ENCODE measurements at places on chromosomes 3 and 15.

DNA sequence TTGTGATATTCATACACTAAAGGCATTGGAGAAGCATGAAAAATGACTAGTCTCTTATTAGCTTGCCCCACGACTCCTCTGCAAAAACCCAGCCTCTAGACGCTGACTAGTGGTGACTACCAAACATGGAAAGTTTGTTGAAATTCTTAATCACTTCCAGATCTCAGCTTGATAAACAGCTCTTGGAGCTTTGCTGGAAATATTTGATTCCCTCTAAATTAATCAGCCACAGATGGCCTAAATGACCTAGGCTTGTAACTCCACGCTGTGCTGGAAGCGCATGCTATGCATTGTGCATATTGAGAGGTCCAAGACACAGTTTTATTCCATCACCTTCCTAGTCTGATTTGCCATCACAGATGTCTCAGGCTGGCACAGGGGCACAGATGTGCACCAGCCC lies 244.7 kb upstream of the ST8SIA2 start:
- DNase-seq = no peak

DNA sequence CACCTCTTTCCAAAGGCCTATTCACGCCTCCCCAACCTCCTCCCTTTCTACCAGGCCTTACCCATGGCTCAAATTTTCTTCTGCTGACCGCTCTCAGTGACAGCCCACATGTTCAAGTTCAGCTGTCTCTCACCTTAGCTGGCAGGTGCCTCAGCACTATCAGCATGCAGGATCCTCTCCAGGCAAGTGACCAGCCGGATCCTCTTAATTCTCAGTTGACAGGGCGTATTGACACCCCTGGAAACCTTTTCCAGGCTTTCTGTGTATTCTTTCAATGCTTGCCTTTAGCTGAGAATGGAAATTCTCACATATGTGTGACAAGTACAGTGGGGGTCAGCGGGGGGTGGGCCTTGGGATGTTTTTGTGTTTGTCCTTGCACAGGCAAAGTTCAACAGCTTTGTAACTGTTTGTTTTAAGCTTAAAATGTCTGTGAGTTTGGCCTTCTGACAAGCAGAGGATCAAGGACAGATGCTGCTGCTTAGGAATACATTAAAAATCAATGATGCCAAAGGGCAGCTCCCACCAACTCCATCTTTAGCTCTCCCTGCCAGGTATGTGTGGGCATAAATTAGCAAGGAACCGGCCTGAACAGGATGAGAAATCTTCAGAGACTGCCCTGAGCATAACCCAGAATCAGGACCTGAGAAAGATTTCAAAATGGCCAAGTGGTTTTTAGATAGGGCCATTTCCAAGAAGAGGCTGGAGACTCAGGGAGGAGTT lies 17.4 kb upstream of the BDH1 start:
- DNase-seq = no peak

DNA sequence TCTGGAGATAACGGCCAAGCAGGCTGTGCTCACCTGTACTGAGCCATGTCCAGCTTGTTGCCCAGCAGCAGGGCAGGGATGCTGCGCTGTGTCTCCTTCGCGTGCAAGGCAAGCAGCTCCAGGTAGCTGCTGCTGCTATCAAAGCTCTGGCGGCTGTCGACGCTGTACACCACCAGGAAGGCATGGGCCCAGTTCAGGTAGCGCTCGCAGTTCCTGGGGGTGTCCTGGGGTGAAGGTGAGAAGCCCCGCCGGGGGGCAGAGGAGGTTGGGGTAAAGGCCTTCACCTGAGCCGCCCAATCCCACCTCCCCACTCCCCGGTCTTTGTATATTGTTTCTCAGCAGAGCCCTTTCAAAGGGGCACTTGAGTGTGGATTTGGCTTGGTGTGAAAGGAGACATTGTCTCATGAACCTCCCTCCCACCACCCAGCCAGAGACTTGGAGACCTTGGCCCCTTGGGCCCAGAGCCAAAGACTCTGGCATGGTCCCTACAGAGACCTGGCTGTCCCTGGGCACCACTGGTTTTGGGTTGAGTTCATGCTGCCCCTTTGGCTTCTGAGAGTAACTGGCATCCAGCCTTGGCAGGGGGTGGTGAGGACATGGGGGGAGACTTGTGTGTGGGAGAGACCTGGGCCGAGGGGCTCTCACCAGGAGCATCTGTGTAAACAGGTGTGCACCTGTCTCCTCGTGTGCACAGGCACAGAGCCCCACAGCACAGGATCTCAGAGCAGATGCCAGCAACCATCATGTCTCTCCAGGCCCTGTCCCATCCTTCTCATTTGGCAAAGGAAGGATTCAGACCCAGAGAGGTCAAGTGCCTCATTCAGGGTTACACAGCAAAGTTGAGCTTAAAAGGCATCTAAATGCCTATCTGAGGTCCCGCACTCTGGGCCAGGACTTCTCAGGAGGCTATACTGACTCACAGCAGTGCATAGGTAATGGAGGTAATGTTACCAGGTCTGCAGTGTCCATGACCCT lies 9.1 kb downstream of the RASL12 start:
- DNase-seq = no peak

- no peak for DNase-seq
These were observed 96.1 kb downstream of the HMG20A start for GRCh38 chr15:77516786-77517185.

GRCh38 chr15:69377216-69377970 lies 36.8 kb upstream of the KIF23 start:
- no peak for DNase-seq

GRCh38 chr15:75732177-75732808 lies 19.6 kb upstream of the CSPG4 start:
- DNase-seq = no peak

GRCh38 chr3:158809642-158810041 lies 7.8 kb downstream of the MFSD1 start:
- no peak for DNase-seq

GRCh38 chr3:27423463-27423862 lies 54.3 kb upstream of the NEK10 start:
- no peak for DNase-seq

- no peak for DNase-seq
These were observed 11.3 kb downstream of the DNAAF4 start for GRCh38 chr15:55496716-55497115.

DNA sequence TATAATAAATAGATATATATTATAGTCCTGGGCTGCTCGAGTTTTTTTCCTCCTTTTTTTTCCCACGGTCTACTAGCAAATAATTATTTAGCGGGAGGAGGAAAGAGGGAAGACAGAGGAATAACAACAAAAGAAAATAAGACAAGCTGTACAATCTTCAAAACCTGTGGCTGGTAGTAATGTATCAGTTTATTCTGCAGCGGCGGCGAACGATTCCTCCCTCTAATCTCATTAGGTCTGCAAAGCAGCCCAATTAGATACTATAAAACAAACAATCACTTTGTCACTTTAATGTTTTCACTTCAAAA lies 390 bp upstream of the TLE3 start:
- DNase-seq = no peak

DNA sequence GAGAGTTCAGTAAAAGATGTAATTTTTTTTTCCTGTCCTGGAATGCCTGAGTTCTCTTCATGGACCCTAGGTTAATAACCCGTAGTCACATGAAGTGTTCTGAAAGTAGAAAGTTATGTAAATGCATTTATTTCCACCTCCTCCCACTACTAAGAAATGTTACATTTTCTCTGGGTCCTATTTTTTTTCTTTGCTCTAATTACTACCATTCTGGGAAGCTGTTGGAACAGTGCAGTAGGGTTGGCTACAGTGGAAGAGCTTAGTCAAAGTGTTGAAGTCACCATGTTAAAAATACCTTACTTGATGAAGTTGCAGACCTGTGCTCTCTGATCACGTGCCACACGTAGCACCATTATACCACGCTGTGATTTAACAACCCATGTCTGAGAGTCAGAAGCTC lies 153.8 kb upstream of the TSC22D2 start:
- no peak for DNase-seq

GRCh38 chr3:45057557-45057956 lies 31.5 kb downstream of the CLEC3B start:
- no peak for DNase-seq

DNA sequence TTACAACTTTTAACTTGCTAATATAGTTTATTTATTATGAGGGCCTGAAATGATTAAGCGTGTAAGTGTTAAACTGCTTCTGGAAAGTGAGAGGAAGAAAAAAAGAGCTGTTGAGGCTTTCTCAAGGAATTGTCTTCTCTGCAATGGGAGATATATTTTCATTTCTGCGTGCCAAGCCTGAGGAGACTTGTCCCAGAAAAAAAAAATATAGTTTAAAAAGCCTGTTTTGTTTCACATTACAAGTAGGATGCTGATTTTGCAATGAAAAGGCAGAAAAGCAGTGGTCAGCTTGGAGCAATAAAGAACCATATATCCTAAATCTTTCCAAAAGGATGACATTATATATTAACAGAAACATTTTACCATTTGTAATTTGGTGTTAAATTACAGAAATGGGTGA lies 115.5 kb downstream of the GMNC start:
- no peak for DNase-seq

DNA sequence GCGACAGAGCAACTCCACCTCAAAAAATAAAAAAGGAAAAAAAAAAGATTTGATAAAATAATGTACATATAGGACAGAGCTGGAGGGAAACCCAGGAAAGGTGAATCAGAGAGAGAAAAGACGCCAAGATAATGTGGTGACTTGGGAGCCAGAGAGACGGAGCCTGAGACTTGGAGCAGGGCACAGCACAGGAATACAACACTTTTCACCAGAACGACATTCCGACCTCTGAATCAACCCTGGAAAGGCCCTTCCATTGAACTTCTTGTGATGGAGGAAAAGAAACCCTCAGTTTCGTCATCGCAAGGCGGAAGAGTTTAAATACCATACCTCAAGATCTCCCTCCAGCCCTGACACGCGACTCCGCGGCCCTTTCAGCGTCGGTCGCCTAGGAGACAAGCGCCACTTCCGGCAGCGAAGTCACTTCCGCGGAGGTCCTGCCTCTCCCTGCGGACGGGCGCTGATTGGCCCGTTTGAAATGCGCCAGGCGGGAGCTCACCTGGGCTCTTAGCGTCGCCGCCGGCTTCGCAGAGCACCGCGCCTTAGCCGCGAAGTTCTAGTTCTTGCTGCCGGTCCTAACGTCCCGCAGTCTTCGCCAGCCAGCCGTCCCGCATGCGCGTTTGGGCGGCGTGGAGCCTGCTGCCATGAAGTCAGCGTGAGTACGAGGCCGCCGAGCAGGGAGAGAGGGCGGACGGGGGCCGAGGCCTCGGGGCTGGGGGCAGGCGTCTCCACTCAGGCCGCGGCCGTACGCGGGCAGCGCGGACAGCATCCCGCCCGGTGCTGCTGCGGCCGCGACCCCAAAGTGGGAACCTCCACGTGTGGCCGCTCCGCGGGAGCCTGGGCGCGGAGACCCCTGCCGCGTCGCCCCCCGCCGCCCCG lies at the start of gene KIF23:
KIF23 (plus strand) TSS at position 528 of the 879 bp plus-strand sequence; CDS start at position 645, 117 bp downstream.
- DNase-seq = peak; percentile 83

DNA sequence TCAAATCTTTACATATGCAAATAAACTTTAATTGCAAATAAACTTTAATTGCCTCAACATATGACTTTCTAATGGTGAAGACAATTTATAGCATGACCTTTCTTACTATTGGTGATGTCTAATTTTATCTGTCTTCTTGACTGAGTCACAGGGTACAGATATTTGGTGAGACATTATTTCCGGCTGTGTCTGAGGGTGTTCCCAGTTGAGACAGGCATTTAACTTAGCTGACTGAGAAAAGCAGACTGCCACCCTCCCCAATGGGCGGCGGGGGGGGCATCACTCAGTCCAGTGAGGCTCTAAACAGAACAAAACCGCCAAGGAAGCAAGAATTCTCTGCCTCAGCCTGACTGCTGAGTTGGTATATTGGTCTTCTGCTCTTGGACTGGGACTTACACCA lies 160.0 kb downstream of the TBL1XR1 start:
- DNase-seq = no peak

GRCh38 chr3:105505170-105505569 lies 138.5 kb downstream of the ALCAM start:
- no peak for DNase-seq

GRCh38 chr15:75153565-75154276 lies 48.0 kb upstream of the C15orf39 start:
- no peak for DNase-seq

DNA sequence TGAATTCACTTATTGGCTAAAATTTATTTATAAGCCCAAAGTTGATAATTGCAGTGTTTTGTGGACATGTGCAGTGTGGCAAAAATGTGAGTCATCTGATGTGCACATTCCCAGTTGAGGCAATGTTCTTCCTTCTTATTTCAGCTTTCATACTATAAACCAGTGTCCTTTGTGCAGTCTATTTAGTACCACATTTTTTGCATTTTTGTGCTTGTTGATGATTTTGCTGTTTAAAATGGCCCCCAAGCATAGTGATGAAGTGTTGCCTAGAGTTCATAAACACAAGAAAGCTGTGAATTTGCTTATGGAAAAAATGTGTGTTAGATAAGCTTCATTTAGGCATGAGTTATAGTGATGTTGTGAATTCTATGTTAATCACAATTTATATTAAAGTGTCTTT lies 19.4 kb upstream of the IL20RB start:
- no peak for DNase-seq

- DNase-seq = no peak
These were observed 354.6 kb upstream of the ROPN1 start for GRCh38 chr3:124346487-124346886.

DNA sequence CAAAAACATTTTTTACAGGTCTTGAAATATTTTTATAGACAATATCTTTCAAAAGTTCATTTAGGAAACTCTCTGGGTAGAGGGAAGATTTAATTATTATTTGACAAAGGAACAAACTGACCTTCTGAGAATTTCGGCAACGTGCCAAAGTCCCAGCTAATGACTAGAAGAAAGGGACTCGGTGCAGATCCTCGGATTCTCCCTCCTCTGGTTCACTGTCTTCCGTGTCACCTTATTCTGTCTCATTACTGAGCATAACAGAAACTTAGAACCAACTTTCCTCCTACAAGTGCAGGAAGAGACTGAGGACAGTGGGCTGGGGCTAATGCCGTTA lies 339.1 kb downstream of the MECOM start:
- no peak for DNase-seq

- DNase-seq = no peak
These were observed 234.7 kb upstream of the ZPLD1 start for GRCh38 chr3:102200126-102200525.

DNA sequence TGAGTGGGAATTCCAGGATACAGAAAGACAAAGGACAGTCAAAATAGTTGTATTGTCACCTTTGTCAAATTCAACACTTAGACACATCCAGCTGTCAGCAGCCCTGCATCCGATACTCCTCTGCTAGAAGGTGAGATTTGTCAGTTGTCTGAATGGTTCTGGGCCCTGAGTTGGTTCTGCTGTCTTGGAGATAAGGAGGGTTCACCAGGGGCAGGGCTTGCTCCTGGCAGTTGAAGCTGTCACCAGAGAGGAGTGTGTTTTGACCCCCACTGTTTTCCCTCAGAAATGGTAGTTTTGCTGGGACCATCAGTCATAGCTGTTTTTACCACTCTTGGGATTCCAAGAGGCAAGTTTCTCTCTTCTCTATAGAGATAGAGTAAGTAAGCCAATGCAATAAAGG lies 3.2 kb upstream of the KY start:
- DNase-seq = no peak

DNA sequence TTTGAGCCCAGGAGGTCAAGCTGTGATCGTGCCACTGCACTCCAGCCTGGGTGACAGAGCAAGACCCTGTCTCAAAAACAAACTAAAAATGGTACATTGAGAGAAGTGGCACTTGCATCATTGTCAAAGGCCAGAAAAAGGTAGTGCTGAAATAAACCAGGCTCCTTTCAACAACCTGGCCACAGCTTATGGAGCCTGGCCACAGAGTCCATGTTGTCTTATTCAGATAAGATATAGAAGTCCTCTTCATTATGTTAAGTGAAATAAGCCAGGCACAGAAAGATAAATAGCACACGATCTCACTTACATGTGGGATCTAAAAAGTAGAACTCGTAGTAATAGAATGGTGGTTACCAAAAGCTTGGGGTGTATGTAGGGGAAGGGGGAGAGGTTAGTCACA lies 34.8 kb downstream of the EMC4 start:
- DNase-seq = no peak

Measured in SHP77 treated with DMSO at 0.1 percent for 48 hours (cell line).